ENCODE measurements at places on chromosomes 2 and 18. TPM values are rescaled to one million over a fixed set of nuclear protein-coding genes. Genes with fewer than 3 reads are reported as not detected.

Gene RNF25
- total RNA-seq, result 47.9 TPM

Gene CCBE1
- total RNA-seq, result 169 TPM

Gene MEP1B
- not detected for total RNA-seq

Gene SCYGR4
- total RNA-seq, result not detected

Gene ZNF892
- 0.64 TPM for total RNA-seq

Gene NYAP2
- not detected for total RNA-seq

Gene TRIM43
- not detected for total RNA-seq

Gene RMC1
- total RNA-seq, result 18.3 TPM

Gene DSG4
- not detected for total RNA-seq

Gene IL1RL1
- total RNA-seq, result not detected

All from HFFc6 (cell line).